Stimulated activated CD8-positive, alpha-beta memory T cell treated with anti-CD3 and anti-CD28 coated beads, Interleukin-4, amount 100 ng/mL, for 24 hours (primary cell): ENCODE measurements at places on chromosomes 5 and 9.

DNA sequence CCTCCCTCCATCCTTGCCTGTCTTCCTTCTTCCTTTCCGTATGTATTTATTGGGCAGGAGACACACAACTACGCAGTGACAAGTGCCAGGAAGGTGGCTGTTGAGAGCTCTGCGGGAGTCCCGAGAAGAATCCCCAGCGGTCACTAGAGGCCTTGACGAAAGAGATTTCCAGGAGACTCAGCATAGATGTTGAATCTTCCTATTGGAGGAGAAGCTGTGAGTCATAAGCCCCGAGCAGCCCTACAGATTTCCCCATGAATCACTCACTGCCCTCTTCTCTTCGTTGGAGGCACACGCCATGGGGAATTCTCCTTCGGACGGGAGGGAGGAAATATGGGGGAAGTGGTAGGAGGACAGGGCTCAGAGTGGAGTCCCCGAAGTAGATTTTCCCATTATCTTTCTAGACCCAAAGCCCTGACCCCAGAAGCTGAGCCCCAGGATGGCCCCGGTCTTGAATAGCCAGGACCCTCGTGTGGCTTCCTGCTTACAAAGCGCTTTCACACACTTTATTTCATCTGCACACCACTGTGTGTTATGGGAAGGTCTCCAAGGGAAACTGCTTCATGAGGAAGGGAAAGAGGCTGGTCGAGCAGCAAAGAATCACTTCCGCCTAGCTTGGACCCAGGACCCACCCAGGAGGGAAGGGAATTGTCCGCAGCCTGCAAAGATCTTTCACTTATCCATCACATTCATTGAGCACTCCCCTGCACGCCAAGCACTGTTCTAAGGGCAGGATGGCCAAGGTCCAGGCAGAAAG, 12.7 kb downstream of the DUSP1 start:
- DNase-seq: no peak

DNA sequence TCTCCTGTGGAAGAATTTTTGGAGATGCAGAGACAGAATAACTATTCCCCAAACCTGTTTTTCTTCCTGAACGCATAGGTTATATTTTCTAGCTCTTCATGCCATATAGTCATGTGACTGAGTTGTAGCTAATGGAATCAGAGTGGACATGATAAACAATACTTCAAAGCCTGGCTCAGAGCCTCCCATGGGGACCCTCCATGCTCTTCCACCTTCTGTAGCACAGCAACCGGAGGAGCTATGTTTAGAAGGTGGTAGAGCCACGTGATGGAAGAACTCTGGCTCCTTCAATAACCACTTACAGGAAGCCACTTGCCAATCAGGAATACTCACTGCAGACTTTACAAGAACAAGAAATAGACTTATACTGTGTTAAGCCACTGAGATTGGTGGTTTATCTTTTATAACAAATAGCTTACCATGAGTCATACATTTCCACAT, 39.2 kb downstream of the NADK2 start:
- DNase-seq: no peak

GRCh38 chr9:104961238-104961637, 33.3 kb upstream of the ABCA1 start:
- DNase-seq: peak; percentile 4

GRCh38 chr5:63374085-63374484, 588.2 kb downstream of the HTR1A start:
- no peak for DNase-seq

GRCh38 chr9:129343424-129344375, 165.6 kb upstream of the IER5L start:
- DNase-seq: no peak

DNA sequence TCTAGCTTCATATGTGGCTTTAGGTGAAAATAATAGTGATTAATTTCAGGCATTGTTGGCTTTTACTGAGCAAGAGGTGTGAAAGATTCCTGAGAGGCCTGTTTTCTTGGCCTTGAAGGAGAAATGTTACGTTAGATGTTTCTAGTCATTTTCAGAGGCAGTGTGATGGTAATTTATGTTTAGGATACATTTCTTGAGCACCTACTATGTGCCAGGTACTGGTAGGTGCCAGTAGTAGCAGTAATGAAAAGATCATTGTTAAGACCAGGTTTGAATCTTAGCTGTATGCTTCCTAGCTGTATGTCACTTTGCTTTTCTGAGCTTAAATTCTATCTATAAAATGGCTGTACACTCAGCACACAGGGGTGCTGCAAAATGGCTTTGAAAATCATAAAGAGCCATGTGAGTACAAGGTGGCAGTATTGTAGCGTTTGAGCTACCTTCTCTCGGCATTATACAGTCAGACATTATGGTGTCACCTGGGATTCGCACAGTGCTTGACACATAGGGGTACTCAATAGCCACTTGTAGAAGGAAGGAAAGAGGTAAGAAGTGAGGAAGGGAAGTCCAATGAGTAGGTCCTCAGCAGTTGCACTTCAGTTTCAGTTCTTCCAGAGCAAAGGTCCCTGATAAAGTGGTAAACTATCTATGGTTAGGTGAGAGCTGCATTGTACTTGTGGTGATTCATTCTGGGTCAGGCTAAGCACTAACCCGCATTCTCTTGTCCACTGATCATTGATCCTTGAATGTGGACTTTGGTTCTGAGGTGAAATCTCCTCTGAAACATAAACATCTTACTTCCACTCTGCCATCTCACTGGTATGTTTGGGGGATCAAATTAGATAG, 166.5 kb upstream of the NR3C1 start:
- DNase-seq: no peak

GRCh38 chr5:180860887-180861822, at the start of gene ZFP62:
TSS of gene ZFP62 (minus strand) at chr5:180861276. CDS start at chr5:180861219, 57 bp downstream.
- DNase-seq: peak; percentile 82

GRCh38 chr9:99870126-99870525, 36.3 kb upstream of the STX17 start:
- DNase-seq: no peak

GRCh38 chr9:100486479-100487176, 13.7 kb downstream of the TMEFF1 start:
- DNase-seq: no peak

DNA sequence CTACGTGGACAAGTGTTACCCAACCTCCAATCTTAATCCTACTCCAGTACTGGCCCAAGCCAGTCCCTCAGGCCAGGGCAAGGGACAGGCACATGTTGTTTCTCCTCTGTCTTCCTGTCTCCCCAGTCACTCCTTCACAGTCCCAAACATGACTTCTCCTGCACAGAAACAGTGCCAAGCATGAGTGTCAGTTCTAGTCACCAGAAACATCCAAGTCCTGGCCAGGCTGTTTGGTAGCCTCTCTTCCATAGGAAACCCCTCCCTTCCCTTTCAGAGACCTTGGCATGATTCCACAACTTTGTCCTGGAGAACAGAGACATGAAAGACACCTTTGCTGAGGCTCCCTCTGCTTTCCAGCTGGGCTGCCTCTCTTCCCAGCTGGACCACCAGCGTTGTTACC, 56.2 kb upstream of the SLC2A8 start:
- DNase-seq: no peak

DNA sequence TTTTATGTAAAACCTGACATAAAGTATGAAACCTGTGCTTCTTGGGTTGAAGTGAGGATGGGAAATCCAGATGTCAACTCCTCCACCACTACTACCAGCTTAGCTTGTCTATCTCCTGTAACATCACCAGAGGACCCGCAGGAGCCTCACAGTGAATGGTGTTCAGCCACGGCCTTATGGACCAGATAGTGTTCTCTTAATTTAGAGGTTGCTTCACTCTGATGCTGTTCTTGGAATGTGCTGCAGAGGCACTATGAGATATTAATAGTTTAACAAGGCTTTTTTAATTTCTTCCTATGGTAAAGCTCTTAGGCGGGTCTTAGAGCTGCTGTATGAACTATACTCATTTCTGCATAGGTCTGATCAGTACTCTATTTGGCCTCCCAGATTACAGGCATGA, 27.9 kb downstream of the NFX1 start:
- no peak for DNase-seq

DNA sequence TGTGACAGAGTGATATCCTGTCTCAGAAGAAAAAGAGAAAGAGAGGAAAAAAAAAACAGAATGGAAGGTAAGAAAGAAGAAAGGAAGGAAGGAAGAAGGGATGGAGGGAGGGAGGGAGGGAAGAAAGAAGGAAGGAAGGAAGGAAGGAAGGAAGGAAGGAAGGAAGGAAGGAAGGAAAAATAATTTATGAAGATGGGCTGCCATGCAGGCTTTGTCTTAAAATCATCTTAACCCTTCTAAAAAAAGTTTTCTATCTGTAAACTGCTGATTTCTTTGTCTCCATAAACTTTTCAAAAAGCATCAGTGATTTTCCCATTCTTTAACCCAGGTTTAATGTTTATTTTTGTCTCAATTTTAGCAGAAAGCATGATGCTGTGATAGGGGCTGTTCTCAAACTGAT, 1154.1 kb upstream of the CDH6 start:
- no peak for DNase-seq

DNA sequence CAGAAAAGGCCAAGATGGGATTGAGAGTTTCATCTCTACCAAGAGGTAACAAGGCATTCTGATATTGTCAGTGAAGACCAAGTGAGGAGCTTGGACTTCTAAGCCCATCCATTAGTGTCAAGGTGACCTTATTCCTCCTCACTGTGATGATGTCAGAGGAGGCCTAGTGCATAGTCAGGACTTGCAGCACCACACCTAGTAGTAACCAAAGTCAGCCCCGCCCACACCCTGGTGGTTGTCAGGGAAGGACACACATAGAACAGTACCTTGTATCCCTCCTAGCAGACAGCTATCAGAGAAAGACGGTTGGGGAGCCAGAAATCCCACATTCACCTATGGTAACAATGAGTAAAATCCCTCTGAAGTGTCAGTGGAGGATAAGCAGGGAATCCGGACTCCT, 111.7 kb downstream of the AP3B1 start:
- no peak for DNase-seq

DNA sequence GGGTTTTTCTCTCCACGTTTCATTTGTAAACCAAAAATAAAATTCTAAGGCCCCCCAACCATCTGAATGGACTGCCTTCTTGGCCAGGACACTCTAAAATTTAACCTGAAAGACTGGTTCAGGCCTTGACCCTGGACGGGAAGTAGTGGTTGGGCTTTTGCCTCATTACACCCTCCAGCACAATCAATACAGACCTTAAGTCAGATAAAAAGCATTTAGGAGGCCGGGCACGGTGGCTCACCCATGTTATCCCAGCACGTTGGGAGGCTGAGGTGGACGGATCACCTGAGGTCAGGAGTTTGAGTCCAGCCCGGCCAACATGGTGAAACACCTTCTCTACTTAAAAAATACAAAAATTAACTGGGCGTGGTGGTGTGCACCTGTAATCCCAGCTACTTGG, 91.6 kb upstream of the PPP1R26 start:
- DNase-seq: no peak
